Stimulated activated CD4-positive, alpha-beta T cell treated with anti-CD3 and anti-CD28 coated beads, Interleukin-12 subunit alpha, Interleukin-12 subunit beta, amount 100 ng/mL, for 24 hours (primary cell): ENCODE measurements at places on chromosomes 6 and 20.
A peak's percentile ranks its signal among the peaks of the same experiment; 100 is the strongest.

GRCh38 chr6:1757131-1757530 lies 147.4 kb downstream of the FOXC1 start:
- no peak for DNase-seq

- no peak for DNase-seq
Observed at GRCh38 chr20:588932-589672, 21.0 kb downstream of the TCF15 start.

- DNase-seq: no peak
Observed at GRCh38 chr6:125170376-125170775, 16.8 kb downstream of the TPD52L1 start.

DNA sequence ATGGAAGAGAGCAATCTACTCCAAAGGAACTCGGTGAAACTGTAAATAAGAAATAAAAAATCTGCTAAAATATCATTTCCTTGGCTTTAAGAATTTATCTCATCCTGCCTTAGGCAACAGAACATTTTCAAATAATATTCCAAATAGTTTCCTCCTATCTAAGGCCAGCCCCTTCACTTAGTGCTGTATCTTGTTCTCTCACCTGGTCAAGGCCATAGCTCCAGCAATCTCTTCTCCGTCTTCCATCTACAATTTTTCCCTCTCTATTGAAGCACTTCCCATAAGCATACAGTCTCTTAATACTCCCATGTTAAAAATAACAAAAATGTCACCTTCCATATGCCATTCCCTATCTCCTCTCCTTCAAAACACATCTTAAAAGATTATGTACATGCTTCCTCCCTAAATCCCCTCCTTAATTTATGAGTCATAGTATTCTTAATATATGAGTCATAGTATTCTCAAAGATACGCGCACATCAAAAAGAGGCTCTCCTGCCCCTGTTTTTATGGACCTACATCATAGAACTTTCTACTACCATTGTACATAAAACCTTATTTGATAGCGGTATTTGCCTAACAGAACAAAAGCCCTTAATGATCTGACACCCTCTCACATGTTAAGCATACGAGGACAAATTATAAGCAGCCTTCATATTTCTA lies 146.9 kb downstream of the PDE10A start:
- no peak for DNase-seq

DNA sequence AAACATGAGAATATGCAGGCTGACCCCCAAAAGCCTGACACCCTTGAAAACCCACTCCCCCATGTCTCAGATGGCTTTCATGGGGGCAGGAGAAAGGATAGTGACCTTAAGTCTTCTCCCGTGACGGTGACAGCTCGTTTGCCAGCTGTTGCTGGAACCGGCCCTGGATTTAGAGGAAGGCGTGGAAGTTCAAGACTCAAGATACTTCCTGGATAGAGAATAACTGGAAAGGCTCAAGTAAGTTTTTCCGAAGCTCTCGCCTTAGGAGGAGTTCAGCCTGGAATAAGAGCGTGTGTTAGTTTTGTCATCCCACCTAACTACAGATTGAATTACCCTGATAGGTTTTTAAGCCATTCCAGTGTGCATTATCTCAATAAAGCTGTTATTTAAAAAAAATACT lies 11.6 kb upstream of the MTG2 start:
- DNase-seq: no peak

- DNase-seq: no peak
Observed at GRCh38 chr6:42047213-42047590, 3.1 kb upstream of the TAF8 start.

DNA sequence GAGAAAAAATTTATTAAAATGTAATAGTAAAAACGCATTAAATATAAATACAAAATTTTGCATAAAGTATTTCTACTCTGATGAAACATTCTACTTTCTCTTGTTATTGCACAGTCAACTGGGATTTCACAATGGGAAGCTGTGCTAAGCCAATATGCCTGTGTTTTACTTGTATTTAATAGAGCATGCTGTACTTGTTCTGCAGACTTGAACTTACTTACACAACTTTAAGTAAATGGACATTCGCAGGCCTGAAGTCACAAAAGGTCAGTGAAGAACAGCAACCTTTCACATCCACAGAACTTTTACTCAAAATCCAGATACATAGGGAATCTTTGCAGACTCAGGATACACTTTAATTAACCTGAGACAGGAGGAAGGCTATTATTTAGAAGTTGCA lies 409.5 kb downstream of the BTBD3 start:
- DNase-seq: no peak

GRCh38 chr6:5151360-5151954 lies 66.3 kb downstream of the PPP1R3G start:
- no peak for DNase-seq

- no peak for DNase-seq
Observed at GRCh38 chr6:167987396-167988153, 9.9 kb upstream of the KIF25 start.

GRCh38 chr6:398558-399078 lies 7.1 kb downstream of the IRF4 start:
- no peak for DNase-seq

- peak; percentile 8 for DNase-seq
Observed at GRCh38 chr20:37406010-37406998, 60.4 kb downstream of the SRC start.

- DNase-seq: no peak
Observed at GRCh38 chr20:46638898-46639274, 12.4 kb downstream of the SLC13A3 start.

DNA sequence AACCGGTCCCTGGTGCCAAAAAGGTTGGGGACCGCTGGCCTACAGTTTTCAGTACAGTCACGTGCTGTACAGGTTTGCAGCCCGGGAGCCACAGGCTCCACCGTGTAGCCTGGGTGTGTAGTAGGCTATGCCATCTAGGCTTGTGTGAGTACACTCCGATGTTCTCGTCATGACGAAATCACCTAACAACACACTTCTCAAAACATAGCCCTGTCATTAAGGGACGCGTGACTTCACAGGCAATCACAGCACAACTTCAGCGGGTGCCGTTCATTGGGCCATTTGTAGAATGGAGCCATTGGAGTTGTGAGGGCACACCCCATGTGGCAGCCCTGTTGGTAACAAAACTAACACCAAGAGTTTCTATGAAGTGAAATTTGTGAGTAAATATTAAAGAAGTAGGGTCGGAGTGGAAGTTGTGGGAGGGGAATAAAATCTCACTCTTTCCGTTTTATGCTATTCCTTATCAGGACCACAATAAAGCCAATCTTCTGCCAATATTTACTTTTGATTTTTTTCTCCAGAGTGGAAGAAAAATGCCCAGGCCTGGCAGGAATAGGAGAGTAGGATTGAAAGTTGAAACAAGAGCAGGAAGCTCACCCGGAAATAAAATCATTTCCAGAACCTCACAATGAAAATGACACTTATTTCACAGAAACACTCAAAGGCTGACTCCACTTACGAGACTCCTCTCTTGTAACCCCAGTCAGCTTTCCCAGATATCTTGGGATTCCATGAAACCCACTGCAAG lies 63.7 kb upstream of the PTPN1 start:
- no peak for DNase-seq

GRCh38 chr6:111845441-111845871 lies 27.8 kb downstream of the FYN start:
- no peak for DNase-seq

- DNase-seq: no peak
Observed at GRCh38 chr6:114131945-114132344, 161.0 kb upstream of the HDAC2 start.
